ENCODE measurements at places on chromosomes 1 and 21. TPM values are rescaled to one million over a fixed set of nuclear protein-coding genes. Genes with fewer than 3 reads are reported as not detected.

TENT5C gene
- 30.6 TPM for polyA plus RNA-seq

FCRL6 gene
- not detected for polyA plus RNA-seq

CFAP107 gene
- polyA plus RNA-seq, result not detected

OR2AK2 gene
- not detected for polyA plus RNA-seq

CTH gene
- 9.6 TPM for polyA plus RNA-seq

LYPD8 gene
- polyA plus RNA-seq, result not detected

GRCh38 chr1:64493831-64494230 lies 23.9 kb downstream of the CACHD1 start:
- DNase-seq, result no peak

GRCh38 chr1:29563571-29563970 lies 327.2 kb downstream of the PTPRU start:
- no peak for DNase-seq

GRCh38 chr1:97332716-97333115 lies 588.1 kb downstream of the DPYD start:
- peak; percentile 38 for DNase-seq

GRCh38 chr1:162939035-162939434 lies 78.1 kb upstream of the CCDC190 start:
- no peak for DNase-seq

- no peak for DNase-seq
Measured at GRCh38 chr1:87436534-87436933, 107.9 kb downstream of the LMO4 start.

DNA sequence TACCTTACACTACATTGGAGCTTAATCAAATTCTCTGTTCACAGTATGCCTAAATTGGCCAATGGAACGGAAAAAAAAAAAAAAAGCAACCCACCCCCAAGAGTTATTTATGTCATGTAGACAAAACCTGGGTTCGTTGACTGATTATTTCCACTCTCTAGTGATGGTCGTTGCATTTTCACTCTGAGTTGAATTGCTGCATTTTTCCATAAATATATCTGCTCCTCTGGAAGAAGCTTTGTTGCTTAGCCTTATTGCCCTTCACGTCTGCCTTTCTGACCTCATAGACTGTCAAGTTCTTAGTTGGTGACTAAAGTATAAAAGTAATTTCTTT lies 90.2 kb upstream of the RUNX1 start:
- DNase-seq, result no peak

DNA sequence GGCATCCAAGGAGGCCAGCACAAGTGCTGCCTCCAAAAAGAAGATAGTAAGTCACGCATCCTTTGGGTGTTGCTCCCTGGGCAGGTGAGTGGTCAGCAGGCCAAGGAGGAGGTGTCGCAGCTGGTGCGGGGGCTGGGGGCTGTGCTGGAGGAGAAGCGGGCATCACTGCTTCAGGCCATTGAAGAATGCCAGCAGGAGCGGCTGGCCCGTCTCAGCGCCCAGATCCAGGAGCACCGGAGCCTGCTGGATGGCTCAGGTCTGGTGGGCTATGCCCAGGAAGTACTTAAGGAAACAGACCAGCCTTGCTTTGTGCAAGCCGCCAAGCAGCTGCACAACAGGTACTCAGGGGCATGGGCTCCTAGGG lies 4.3 kb downstream of the TRIM46 start:
- DNase-seq, result no peak

DNA sequence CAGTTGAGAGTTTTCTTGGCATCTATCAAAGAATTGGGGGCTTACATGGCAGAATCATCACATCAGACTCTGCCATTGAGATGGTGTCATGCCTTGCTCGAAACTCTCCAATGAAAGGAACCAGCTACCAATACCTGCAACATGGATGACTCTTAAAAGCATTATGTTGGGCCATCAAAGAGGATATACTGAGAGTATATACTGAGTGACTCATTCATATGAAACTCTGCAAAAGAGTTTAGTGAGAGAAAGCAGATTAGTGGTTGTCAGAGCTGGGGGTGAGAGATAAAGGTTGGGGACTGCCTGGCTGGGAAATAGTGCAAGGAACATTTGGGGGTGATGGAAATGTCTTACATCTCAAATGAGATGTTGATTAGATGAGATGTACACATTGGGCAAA lies 14.7 kb upstream of the HMGB4 start:
- DNase-seq, result no peak

- DNase-seq, result no peak
Measured at GRCh38 chr1:212271823-212272485, 13.3 kb upstream of the PPP2R5A start.

GRCh38 chr21:42301371-42302075 lies 13.7 kb downstream of the TFF3 start:
- DNase-seq, result no peak

- DNase-seq, result no peak
Measured at GRCh38 chr1:99869304-99869703, 19.1 kb downstream of the AGL start.

DNA sequence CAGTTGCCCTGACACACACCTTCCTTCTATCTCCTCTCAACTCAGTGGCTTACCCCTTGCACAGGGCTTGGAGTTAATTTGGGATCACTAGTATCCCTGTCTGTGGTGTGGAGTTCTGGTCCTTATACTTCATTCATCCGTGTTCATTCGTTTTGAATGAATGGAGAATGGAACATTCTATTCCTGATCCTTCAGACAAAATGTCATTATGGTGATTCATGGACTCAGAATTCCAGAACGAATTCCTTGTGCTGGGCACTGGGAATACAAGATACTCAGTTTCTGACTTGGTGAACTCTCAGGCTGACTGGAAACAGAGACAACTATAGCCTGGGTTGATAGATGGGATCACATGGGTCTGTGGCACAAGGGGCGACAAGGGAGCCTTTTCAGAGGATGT lies 49.9 kb upstream of the TRABD2B start:
- no peak for DNase-seq

- no peak for DNase-seq
Measured at GRCh38 chr1:156241926-156242325, at the start of gene BGLAP. Gene BGLAP, plus strand, starts transcription at chr1:156242184. Its CDS starts 48 bp downstream, at chr1:156242232.

DNA sequence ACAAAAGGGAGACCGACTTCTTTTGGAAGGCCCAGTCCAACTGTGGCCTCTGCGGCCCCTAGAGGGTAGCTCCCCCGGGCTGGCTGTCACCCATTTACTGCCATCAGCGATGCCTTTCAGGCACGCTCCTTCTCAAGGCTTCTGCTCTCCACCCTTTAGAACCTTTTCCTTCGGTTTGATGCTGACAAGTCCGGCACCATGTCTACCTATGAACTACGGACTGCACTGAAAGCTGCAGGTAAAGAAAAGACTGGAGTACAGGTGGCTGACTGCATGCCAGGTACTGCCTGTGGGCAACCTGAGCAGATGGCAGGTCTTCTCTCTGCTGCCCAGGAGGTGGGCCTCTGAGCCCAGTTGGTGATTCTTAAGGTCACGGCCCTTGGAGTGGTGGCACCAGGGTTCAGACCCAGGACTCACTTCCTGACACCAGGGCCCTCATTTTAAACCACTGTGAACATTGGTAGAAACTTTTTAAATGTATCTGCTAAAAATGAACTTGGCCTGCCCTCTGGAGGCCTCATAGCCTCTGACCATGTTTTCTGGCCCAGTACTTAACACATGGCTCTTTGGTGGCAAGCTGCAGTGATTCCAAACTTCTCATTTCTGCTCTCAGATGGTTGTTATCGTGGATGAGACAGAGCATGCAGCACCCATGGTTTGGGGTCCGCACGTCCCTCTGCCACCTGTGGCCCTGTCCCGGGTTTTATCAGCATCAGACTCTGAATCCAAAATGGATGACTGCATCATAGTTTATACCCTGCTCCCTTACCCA lies 45.7 kb downstream of the CAPN9 start:
- DNase-seq, result no peak

DNA sequence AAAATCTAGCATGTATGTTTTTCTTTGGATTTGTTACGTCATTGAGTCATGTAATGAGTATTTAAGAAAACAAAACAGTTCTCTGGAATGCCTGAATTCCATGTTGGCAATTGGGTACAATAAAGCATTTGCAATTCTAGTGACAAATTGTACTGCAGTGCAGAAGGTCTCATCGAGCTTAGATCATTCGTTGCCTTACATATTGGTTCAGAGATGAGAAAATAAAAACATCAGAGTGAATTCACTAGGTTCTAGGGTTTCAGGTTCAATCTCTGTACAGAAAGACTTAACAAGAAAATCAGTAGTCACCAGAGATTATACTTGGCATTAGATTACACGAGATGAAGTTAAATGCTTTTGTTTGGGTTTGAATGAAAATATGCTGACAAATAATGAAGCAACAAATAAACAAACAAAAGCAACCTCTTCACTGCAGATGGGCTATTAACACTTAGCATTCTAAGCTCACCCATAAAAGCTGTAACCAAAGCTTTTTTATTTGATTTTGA lies 124.7 kb downstream of the RYR2 start:
- no peak for DNase-seq

GRCh38 chr1:9194024-9194423 lies 40.5 kb upstream of the H6PD start:
- no peak for DNase-seq

DNA sequence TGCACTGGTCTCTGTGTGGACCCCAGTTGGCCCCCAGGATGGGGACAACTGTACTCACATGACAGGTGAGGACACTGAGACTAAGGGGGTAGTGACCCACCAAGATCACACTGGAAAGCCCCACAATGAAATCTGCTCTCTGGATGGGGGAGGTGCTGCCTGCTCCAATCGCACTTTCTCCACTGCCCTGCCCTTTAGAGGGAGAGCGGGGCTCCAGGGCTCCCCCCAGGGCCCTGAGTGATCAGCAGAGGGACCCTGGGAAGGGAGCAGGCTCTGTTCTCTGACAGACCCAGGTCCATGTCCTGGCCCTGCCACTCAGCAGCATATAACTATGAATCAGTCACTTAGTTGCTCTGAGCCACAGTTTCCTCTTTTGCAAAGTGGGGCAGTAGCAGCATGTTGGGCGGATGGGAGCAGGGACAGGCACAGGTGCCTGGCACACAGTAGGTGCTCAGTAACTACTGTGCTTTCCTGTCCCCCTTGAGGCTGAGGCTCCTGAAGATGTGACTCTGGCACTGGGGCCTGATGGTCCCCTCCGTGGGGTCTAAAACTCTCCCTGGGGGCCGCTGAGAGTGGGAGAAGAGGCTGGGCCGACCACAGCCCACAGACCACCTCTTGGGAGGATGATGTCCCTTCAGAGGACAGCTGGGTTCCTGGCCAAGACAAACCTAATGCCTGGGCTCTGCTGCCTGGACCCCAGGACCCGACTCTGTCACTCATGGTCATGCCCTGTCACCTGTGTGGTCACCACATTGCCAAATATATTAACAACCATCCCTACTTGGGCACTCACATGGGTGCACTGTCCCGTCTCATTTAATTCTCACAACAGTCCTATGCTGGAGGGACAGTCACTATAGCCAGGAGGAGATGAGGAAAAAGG lies 222.7 kb downstream of the PTPRU start:
- no peak for DNase-seq

Data from AG04450 (cell line).